ENCODE measurements at places on chromosomes 2 and 18. TPM values are rescaled to one million over a fixed set of nuclear protein-coding genes. Genes with fewer than 3 reads are reported as not detected.

PGAP1 gene
- total RNA-seq = 7.4 TPM

REG1B gene
- not detected for total RNA-seq

MALL gene
- total RNA-seq = not detected

TTN gene
- 8.1 TPM for total RNA-seq

NEU4 gene
- 0.14 TPM for total RNA-seq

ATRAID gene
- 109 TPM for total RNA-seq

MRO gene
- total RNA-seq = not detected

CNTNAP5 gene
- total RNA-seq = not detected

UPP2 gene
- not detected for total RNA-seq

ILKAP gene
- 78.2 TPM for total RNA-seq

PDK1 gene
- total RNA-seq = 34.2 TPM

PTPRN gene
- not detected for total RNA-seq

MC5R gene
- not detected for total RNA-seq

NEU2 gene
- total RNA-seq = not detected

SNED1 gene
- total RNA-seq = 85.2 TPM

CPLX4 gene
- total RNA-seq = not detected

GULP1 gene
- total RNA-seq = not detected

GRCh38 chr18:70520867-70521266 is 232.0 kb downstream of the SOCS6 start:
- DNase-seq = no peak

DNA sequence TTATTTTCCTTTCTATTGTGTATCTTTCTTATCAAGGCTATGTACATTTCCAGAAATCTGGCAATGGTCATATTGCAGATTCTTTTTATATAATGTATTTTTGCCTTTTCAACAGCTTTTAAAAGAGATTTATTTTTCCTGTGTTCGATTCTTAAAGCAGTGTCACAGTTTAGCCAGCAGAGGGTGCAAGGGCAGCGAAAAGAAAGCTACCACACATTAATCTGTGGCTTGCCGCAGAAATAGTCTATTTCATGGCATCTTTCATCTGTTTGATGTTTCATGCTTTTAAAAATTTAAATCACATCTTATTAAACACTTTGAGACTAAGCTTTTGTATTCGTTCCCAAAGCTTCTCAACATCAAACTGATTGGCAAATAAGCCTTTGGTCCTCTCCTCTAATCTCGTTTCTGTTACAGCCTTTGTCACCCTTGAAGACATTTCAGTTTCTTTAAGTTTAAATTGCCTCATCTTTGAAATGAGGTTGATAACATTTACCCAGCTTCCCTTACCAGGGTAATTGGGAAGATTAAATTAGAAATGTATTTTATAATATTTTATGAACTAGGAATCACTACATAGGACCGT is 73.3 kb downstream of the PIK3C3 start:
- peak; percentile 30 for DNase-seq

- DNase-seq = no peak
Observed at GRCh38 chr2:168044176-168044575, 203.2 kb downstream of the STK39 start.

DNA sequence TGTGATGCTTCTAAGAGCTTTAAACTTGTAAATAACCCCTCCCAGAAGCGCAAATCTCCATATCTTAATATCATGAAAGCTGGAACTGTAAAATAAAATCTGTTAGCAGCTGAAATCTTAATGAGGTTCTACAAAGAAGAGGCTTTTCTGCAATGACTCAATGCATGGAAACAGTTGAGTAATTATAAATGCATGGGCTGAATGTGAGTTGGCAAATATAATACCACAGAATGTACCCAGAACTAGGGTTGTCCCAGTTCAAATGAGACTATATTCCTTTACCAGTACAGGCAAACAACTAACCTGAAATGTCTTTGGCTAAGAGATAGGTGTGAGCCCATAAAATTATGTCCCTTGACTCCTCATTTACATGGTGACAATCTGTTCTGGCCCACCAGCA is 52.9 kb downstream of the SATB2 start:
- no peak for DNase-seq

GRCh38 chr18:37529863-37530262 is 35.7 kb downstream of the CELF4 start:
- DNase-seq = no peak

- no peak for DNase-seq
Observed at GRCh38 chr2:121333231-121333630, 48.2 kb upstream of the TFCP2L1 start.

- no peak for DNase-seq
Observed at GRCh38 chr2:169119123-169119760, 49.9 kb downstream of the DHRS9 start.

GRCh38 chr2:177796654-177797415 is 275.7 kb downstream of the PDE11A start:
- no peak for DNase-seq

DNA sequence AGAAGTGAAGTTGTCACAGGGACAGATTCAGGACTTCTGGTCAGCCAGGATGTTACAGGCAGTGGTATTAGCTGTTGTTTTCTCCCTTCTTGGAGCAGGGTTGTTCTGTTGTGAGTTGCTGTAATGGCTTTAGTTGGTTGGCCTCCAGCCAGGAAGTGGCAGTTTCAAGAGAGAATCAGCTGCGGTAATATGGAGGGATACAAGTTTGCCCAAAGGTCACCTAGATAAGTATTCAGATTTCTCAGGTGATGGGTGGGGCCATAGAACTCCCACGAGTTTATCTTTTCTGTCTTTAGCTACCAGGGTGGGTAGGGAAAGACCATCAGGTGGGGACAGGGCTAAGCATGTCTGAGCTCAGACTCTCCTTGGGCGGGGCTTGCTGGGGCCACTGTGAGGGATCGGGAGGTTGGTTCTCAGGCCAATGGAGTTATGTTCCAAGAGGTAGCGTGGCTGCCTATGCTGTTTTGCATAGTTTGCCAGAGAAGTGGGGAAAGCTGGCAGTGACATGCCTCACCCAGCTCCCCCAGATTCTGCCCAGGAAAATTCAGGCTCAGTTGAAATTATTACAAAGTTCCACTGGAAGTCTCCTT is 640.4 kb upstream of the CHAC2 start:
- no peak for DNase-seq

DNA sequence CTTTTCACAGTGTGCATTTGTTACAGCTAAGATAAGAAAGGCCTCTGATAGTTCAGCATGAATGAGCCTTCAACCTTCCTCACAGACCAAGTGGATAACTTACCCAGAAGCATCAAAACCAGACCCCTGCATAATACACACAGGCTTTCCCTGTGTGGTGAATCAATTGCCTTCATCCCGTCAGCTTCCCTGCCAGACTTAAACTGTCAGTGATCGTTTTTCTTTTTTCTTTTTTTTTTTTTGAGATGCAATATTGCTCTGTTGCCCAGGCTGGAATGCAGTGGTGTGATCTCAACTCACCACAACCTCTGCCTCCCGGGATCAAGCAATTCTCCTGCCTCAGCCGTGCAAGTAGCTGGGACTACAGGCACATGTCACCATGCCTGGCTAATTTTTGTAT is 20.5 kb upstream of the SLC35F5 start:
- no peak for DNase-seq

DNA sequence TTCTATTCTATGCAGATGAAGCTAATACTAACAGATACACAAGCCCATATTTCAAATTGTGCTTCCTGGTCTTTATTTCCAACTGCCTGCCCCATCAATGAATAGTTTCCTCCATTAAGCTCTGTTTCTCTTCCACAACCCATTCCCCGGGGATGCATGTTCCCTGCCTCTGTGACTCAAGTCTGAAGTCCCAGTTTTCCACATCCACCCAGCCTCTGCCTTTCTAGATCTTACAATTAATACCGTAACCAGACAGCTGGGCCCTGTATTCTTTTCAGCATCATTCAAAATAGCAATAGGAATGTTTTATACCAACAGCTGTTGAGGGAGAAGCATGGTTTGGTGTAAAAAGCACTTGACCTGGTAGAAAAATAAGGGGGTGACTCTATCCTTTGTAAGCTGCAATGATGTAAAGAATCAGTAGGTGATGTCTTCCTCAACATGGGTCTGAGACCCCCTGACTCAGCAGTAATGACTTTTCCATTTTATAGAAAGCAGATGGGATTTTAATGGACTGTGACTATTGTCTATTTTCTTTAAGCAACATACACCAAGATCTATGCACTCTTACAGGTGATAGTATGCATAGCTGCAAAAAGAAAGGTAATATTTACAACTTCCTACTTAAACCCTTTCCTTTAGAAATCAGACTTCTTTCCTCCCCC is 46.1 kb upstream of the DAPL1 start:
- DNase-seq = no peak

GRCh38 chr2:146532509-146533147 is 1312.2 kb upstream of the ACVR2A start:
- DNase-seq = no peak

- DNase-seq = no peak
Observed at GRCh38 chr18:32366586-32367538, 103.8 kb downstream of the GAREM1 start.

- DNase-seq = no peak
Observed at GRCh38 chr2:95010718-95011117, 14.8 kb upstream of the MAL start.

- DNase-seq = no peak
Observed at GRCh38 chr2:100019499-100019898, 122.9 kb downstream of the AFF3 start.

- no peak for DNase-seq
Observed at GRCh38 chr2:45723857-45724256, 72.4 kb downstream of the PRKCE start.

GRCh38 chr18:77433076-77433475 is 183.4 kb downstream of the GALR1 start:
- DNase-seq = no peak

DNA sequence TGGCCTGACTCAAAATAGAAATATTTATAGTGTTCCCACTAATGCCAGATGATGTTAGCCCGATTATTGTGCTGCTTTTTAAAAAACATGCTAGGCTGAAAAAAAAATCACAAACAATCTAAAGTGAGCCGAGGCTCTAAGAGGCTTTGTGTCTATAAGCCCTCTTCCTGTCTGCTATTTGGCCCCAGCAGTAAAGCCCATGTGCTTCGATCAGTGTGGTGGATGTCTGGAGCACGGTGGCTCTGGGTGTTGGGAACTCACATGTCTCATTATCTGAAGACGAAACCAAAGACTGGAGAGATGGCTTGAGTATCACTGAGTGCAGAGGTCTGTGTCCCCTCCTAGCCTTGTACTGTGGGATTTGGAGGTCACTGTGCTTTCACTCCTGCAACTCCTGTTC is 55.1 kb downstream of the INO80C start:
- no peak for DNase-seq

GRCh38 chr2:2112416-2113105 is 218.5 kb downstream of the MYT1L start:
- DNase-seq = no peak

Measured in CD4-positive, alpha-beta memory T cell (primary cell).